HFF-Myc (cell line): ENCODE measurements at places on chromosomes 2 and 18.

GRCh38 chr2:205483095-205483494 is 199.2 kb upstream of the NRP2 start:
- DNase-seq = no peak

- no peak for DNase-seq
These were observed 47.5 kb downstream of the RHBDD1 start for GRCh38 chr2:226883296-226883795.

DNA sequence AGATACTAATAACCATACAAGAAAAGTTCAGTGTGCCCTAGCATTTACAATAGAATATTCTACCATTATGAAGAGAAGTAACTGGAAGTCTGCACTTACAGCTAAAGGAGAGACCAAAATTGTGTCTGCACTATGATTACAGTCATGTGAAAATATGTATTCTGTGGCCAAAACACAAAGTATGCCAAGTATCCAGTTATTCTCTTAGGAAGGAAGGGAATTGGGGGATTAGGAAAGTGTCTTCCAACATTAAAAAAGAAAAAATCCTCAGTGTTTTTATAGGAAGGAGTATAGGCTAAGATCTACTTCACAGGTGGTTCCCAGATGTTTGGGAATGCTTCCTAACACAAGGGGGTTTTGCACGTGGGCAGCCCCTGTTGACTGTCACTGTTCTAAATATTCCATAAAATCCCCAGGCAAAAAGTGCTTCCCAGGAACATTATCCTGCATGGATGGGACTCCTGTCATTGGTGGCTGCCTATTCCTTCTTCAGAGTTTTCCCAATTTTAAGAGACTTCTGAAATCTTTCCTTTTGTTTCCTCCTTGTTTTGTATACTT is 180.2 kb upstream of the KLHL29 start:
- peak; percentile 49 for DNase-seq

GRCh38 chr2:52895726-52896340 is 871.8 kb upstream of the CHAC2 start:
- DNase-seq = no peak

DNA sequence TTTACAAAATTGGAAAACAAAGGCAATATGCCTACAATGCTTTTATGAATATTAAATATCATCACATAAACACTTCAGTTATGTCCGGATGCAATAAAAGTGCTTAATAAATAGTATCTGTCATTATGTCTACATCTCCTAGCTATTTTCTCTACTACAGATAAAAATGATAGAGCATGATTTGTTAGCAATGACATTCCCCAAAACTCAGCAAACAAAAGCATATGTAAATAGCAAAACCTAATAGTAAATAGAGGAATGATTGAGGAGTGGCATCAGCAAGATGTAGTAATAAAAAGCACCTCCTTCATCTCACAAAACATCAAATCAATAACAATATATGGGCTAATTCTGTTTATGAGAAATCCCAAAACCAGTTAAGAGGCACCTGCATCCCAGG is 46.5 kb upstream of the COL5A2 start:
- no peak for DNase-seq

DNA sequence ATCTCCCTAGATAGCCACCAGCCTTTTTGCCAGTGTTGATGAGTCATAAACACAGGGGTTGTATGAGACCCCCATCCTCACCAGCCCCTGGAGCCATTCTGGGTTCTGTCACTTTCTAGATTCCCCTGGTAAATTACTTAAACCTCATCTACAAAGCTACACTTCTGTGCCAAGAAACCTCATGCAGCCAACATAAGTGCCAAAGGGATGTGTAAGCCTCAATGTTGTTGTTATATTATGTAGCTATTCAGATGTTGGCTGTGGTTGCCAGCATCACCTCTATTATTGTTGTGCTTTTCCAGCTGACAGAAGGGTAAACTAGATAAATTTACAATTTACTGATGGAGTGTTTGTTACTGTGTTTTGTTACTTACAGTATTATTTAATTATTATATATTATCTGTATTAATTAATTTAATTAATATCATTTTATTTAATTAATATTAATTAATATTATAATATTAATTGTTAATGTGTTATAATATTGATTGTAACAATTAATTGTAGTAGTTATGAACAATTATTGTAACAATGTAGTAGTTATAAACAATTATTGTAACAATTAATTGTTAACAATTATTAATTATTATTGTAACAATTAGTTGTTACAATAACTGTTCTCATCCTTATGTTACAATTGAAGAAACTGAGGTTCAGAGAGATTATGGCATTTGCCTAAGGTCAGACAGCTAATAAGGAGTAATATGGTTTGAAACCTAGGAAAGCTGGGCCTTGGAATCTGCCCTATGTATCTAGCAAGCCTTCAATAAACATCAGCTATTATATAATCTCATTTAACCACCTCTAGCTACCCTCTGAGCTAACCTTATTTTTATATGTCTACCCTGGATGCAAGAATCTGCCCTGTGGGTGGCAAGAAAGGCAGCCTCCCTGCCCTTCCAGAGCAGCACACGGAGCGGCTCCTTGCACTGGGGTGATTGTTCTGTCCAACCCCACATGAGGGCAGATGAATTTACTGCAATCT is 36.1 kb downstream of the PSTPIP2 start:
- DNase-seq = no peak

GRCh38 chr2:116490511-116491145 is 1323.9 kb upstream of the DDX18 start:
- DNase-seq = no peak
